ENCODE measurements at places on chromosomes 16 and 17.

GRCh38 chr16:73018821-73019456 lies 29.0 kb downstream of the ZFHX3 start:
- no peak for DNase-seq

GRCh38 chr16:72380283-72380682 lies 208.3 kb upstream of the PMFBP1 start:
- DNase-seq, result no peak

DNA sequence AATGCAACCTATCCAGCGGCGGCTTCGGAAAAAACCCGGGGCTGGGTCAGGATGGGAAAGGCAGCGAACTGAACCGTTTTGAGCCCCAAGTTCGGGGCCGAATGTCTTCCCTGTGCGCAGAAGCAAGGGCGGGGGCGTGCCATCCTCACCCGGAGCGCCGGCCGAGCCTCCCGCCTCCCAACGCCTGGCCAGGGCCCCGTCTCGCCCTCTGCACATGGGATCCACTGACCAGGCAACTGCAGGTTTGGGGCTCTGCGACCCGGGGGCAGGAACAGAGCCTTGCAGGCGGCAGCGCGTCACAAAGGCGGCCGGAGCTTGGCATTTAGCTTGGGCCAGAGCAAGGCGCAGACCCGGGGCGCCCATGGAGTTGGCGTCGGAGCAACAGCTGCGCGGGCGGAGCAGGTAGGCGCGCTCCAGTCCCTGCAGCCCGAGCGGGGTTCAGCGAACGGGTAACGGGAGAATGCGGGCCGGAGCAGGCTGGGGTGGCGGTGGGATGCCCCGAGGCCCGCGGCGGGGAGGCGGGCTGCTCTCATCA lies at the start of gene FBXO39:
Gene FBXO39 (plus strand): TSS at position 345 of the 535 bp plus-strand sequence. CDS start 3,654 bp downstream, outside the sequence.
- no peak for DNase-seq

- no peak for DNase-seq
Measured at GRCh38 chr16:70577256-70577698, 53.7 kb downstream of the SF3B3 start.

- DNase-seq, result no peak
Measured at GRCh38 chr17:66850692-66851091, 15.8 kb downstream of the CACNG5 start.

DNA sequence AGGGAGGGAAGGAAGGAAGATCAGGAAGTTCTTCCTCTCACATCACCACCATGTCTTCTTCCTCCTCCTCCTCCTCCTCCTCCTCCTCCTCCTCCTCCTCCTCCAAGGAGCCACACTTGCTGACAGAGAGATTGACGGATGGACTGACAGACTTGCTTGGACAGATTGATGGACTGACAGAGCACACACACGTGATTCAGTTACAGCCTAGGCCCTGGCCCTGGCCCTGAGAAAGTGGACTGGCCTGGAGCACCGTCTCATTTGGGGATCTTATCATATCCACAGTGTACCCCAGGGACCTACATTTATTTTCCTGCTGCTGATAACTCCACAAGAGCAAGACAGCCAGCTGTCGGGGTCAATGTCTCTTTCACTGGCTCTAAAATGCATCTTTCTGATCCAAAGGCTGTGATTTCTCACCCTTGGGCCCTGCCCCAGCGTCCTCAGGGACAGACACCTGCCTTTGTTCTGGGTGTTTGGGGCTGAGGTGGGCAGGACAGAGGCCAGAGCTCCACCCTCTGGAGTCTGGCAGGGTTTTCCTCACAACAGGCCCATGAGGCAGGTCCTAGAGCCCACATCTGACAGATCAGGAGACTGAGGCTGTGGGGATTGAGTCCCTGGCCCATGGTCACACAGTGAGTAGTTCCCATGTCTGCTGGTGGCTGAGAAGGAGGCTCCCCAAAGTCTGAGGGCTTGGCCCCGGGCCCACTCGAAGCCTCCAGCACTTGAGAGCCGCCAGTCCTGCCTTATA lies 2.3 kb upstream of the P2RX1 start:
- DNase-seq, result no peak

DNA sequence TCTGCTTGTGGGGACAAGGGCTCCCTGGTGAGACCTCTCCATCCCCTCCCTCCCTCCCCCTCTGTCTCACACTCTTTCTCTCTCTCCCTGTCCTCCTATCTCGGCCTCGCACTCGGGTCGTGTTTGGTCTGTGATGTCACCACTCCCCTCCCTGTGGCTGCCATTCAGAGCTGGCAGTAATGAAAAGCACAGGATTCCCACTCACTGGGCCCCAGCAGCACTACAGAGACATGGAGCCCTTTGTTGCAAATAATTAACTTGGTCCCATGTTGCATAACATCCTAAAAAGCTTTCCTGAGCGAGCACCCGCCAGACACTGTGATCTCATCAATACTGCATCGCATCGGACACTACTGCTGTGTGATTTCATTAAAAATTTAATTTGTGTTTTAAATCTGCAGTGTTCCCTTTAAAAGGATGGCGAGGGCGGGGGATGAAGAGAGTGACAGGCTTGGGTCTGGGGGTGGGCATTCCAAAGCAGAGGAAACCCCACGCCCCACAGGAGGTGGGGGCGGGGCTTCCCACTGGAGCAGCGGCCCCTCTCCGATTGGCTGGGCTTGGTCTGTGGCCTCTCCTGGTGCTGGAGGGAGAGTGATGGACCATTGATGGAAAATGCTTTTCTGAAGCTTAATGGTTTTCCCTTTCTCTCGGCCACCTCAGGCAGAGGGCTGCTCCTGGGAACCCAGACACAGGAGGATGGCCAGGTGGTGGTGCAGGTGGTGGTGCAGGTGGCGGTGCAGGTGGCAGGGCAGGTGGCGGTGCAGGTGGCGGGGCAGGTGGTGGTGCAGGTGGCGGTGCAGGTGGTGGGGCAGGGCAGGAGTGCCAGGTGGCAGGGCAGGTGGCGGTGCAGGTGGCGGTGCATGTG lies 15.3 kb upstream of the NPTX1 start:
- DNase-seq, result no peak

- DNase-seq, result no peak
Measured at GRCh38 chr16:49461517-49461951, 87.9 kb downstream of the C16orf78 start.

DNA sequence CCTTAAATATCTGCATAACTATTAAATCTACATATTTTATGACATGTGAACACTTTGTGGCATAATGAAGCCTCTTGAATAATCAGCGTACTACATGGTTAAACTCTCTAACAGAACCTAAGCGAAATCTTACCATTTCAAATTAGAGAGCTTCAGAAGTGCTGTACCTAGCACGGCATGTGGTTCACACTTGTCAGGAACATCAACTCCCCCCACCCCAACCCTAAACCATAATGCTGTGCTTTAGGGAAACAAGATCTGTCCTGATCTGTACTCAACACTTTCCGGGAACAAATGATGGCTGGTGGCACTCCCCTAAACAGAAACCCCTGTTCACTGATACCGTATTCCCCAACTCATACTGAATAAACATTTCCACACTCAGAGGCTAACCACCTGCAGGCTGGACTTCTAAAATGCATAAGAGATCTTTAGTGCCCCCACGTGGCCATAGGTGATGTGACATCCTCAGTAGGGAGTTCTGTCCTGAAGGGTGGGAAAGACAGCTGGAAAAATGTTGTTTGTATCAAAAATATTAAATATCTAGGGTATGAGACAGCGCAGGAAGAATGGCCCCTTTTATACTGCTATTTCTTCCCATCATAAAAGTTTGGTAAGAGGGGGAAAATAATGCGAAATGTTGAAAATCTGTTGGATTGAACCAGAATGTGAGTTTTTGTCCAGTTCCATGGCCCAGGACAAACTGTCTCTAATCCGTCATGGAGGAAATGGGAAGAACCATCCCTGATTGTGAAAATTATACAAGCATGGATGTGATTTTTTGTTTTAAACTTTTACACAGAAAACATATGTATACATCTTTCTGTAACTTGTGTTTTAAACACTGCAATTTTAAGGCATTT lies 88.6 kb downstream of the USP31 start:
- DNase-seq, result no peak

GRCh38 chr16:50744881-50745280 lies 3.0 kb downstream of the CYLD start:
- no peak for DNase-seq

DNA sequence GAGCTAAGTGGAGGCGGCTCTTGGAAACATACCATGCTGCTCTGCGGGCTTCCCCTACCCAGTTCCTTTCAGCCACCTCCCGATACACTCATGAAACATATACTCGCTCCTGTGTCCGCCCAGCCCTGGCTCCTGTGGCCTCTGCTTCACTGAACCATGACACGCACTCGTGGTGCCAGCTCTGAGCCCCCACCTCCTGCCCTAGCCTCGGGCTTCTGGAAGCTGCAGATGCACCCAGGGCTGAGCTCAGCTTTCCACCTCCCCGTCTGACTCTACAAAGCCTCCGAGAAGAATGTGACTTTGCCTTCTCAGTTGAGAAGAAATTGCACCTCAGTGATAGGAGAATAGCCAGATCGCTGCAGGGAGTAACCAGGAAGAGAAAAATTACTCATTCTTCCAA lies 11.0 kb downstream of the CALB2 start:
- no peak for DNase-seq

DNA sequence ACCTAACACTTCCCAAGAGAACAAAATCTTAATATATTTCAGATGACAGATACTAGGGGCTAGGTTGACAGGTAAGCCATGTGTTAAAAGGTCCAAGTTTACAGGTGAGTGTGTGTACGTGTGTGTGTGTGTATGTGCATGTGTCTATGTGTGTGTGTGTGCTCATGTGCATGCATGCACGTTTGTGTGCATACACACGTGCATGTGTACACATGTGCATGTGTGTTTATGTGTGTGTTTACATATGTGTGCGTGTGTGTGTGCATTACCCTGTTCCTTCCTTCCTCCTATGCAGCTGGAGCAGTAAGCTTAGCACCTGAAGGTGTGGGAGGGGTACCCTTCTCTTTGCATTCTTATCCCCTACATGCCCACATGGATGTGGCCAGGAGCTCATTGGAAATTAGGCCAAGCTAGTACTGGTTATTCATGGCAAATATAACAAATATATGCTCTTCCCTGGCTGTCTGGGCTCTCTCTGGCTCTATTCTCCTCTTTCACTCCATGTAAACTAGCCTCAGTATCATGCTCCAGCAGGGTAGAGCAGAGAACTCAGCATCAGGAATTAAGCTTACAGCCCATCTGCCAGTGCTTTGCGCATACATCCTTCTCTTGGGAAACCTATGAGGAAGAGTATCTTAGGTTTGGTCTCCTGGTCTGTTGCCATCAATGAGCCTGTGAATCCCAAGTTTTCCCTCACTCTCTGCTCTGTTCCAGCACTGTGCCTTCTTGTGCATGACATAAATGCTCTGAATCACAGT lies 258.0 kb upstream of the MYOCD start:
- no peak for DNase-seq

DNA sequence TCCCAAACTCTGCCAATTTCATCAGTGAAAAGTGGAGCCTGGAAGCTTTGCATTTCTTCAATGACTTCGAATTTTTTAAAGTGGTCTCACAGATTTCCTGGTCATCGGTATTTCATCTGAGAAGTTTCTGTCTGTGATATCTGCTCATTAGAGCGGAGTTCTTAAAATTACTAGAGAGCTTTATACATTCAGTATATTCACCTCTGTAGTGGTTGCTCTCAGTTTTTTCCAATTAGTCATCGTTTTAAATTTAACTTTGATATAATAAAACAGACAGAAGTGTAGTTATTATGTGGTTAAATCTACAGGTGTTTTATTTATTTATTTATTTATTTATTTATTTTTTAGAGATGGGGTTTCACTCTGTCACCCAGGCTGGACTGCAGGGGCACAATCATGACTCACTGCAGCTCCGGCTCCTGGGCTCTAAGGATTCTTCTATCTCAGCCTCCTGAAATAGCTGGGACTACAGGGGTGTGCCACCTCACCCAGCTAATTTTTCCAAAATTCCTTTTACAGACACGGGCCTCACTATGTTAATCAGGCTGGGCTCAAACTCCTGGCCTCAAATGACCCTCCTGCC lies 16.0 kb downstream of the ARHGAP17 start:
- DNase-seq, result no peak

Data from esophagus squamous epithelium (tissue), 5 donors.